ENCODE measurements at places on chromosomes 1 and 21.

GRCh38 chr1:74038042-74038441, 159.9 kb downstream of the LRRIQ3 start:
- no peak for DNase-seq

- DNase-seq = no peak
Measured at GRCh38 chr1:15005116-15005515, 148.4 kb upstream of the TMEM51 start.

DNA sequence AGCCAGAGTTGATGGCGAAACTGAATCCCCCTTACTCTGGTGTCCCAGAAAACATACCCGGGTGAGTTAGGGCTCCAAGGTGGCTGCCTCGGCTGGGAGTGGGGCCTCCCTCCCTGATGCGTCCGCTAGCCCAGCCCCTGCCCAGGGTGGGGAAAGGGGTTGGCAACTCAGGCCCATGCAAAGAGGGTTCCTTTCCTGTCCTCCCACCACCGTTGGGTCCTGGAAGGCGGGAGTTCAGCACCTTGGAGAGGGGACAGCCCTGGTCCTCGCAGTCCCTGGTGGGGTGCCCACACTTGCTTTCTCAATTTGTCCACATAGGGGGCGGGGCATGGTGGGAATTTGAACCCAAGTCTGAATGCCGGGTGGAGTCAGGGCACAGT, 6.1 kb downstream of the SRM start:
- DNase-seq = no peak

GRCh38 chr1:107110326-107110725, 30.5 kb upstream of the NTNG1 start:
- no peak for DNase-seq

DNA sequence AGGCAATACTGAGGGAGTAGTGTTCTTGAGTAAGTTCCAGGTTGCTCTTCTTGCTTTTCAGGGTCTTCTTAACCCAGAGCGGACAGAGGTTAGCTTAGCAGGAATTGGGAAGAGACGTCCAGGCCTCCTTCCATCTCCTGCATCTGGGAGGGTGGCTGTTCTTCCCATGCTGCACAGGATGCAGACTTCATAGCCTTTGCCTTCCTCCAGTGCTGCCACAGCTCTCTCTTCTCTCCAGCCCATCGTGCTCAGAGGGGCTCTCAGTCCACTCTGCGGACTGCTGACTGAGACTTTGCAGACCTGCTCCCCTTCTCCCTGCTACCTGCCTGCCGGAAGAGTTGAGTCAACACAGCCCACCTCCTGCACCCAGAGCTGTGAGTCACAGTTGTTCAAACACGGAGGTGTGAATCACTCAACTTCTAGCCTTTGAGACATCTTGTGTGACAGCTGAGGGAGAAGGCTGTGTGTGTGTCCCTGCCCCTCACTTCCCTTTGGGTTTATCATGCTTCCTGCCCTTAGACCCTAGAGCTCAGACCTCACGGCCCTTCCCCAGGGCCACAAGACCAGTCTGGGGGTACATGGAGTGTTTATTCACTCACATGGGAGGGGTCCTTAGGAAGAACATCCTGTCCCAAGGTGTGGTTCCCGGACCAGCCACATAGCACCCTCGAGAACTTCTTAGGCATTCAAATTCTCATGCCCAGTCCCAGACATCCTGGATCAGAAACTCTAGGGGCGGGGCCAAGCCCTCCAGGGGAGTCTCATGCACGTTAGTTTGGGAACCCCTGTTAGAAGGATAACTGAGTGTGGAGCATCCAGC, 158.3 kb upstream of the CACNA1E start:
- DNase-seq = no peak

- DNase-seq = no peak
Measured at GRCh38 chr1:160628799-160629263, 18.0 kb downstream of the SLAMF1 start.
